SJCRH30 (cell line): ENCODE measurements at places on chromosomes 12 and 14.
A peak's percentile ranks its signal among the peaks of the same experiment; 100 is the strongest.

GRCh38 chr14:51849097-51849496 is 11.3 kb upstream of the GNG2 start:
- DNase-seq = no peak

DNA sequence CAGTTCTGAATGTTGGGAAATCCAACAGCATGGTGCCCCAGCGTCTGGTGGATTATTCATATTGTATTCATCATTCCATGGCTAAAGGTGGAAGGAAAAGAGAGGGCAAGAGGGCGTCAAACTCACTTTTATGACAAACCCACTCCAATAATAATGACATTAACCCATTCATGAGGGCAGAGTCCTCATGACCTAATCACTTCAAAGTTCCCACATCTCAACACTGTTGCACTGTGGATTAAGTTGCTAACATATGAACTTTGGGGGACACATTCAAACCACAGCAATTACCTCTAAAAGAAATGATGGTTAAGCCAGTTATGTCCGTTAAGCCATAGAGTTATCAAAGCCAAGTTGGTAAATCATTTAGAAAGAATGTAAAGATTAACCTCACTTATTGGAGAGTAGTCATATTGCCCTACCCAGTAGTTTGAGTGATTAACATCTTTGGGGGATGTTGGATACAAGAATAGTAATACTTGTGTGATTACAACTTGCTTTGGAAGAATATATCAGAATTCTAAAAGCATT is 212.4 kb upstream of the FLRT2 start:
- DNase-seq = no peak

DNA sequence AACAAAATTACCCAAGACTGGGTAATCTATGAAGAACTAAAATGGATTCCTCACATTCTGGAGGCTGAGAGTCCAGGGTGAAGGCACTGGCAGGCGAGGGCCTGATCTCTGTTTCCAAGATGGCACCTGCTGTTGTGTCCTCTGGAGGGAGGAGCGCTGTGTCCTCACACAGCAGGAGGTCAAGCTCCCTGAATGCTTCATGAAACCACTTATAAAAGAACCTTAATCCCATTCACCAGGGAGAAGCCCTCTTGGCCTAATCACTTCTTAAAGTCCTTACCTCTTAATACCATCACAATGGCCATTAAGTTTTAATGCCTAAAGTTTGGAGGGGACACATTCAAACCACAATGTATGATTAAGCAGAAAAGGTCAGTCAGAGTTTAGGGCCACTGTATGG is 172.4 kb downstream of the EMP1 start:
- DNase-seq = peak; percentile 48

DNA sequence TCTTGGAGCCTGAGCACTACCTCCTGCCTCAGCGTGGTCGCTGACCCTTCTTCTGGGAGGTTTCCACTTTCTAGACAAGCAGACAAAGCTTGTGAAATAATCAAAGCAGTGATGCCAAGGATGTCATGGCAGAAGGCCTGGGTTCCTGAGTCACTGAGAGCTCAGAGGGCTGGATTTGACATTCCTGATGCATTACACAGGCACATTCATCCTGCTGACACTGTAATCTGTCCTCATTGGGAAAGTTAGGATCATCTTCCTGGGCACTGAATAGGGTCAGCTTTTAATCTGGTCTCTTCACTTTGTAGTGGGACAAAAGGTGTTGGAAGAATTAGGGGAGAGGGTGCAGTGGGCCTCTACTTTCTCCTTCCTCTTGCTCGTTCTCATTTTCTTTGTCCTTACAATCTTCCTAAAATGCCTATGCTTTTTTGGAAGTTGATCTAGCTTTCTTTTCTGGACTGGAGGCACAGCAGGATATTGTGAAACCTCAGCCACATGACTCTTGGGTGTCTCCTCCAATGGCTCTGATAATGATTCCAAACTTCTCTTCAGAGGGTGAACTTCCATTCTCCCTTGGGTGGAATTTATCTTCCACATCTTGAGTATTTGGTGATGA is 29.6 kb downstream of the EEA1 start:
- peak; percentile 52 for DNase-seq

DNA sequence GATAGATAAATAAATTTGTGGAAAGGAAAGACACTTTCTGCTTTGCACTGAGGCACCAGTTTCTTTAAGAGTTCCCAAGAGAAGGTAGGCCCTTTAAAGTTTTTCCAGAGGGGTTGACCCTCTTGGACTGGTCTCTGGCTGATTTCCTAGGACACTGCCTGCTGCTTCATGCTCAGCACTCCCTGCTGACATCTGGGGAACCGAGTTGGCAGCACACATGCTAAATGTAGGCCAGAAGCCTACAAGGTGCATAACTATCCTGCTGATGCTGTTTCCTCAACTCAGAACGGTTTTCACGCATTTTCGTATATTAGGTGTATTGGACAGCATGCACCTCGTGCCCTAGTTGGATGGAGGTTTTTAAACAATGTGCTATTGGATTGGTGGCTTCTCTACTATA is 887.2 kb upstream of the SEL1L start:
- DNase-seq = no peak

- DNase-seq = no peak
Observed at GRCh38 chr12:51811203-51812202, 37.0 kb downstream of the FIGNL2 start.

DNA sequence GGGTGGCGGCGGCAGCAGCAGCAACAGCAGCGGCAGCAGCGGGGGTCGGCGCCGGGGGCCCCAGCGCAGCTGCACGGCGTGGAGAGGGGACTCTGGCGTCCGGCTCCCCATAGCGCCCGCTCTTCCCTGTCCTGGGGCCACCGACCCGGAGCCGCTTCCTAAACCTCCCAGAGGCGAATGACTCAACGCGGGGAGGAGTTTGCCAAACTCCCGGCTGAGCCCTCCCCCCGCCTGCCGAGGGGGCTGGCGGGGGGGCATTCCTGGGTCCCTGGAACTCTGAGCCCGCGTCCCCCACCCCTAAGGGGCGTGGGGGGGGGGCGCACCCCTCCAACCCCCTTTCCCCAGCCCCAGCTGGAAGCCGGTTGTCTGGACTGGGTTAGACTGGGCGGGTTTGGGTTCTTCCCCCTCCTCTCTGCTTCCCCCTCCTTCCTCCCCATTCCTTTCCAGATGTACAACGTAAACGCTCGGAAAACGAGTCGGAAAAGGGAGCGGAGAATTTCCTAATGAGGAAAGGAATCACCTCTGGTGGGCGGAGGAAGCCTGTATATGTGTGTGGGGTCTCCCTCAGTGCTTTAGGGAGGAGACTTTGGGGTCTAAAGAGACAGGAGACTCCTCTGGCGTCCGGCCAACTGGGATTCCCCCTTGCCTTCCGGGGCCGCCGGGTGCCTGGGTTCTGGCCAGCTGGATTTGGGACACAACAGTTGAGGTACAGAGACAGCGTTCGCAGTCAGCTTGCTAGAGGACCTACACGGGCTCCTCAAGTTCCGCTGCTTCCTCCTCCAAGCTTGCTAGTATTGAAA is at the start of gene ITGA5:
Gene ITGA5, minus strand, starts transcription at position 179 of the 800 bp plus-strand sequence. Its CDS starts 68 bp downstream, at position 111.
- peak; percentile 74 for DNase-seq

DNA sequence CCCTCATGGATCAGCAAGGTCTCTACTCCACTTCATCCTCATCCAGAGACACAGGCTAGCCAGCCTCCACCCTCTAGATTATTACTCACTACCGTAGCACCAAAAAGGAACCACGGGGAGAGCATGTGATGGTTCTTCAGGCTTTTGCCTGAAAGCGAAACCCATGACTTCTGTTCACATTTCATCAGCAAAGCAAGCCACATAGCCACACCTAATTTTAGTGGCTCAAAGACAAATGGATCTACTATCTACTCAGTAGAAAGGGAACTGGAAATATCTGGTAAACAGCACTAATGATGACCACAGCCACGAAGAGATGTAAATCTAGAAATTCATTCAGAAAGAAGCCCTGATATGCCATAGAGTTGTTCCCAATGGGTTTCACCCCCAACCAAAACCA is 51.4 kb downstream of the VCPKMT start:
- no peak for DNase-seq

- DNase-seq = no peak
Observed at GRCh38 chr14:33810308-33810707, 140.6 kb downstream of the EGLN3 start.

- DNase-seq = peak; percentile 67
Observed at GRCh38 chr12:127809275-127809674, 457.7 kb upstream of the TMEM132C start.

- DNase-seq = peak; percentile 77
Observed at GRCh38 chr12:6927379-6928021, at the start of gene ATN1. Gene ATN1 (plus strand): TSS chr12:6927959. CDS start chr12:6934002, 6,043 bp downstream.

GRCh38 chr12:85157035-85157603 is 121.0 kb downstream of the LRRIQ1 start:
- no peak for DNase-seq

DNA sequence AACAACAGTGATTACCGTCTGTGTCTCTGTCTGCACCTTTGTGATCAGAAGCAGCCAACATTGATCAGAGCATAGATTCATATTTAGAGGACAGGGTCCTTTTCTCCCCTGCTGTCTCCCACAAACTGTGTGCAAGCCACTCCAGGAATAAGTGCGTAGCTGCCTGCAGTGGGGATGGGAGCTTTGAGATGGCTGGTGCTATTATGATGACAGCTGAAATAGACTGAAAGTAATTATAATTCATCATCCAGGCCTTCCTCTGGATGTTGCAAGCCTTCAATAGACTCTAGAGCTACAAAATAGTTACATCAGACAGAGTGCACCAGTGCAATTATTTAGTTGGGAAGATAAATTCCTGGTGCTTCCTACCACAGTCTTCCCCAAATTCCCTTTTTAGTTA is 68.1 kb downstream of the BORCS5 start:
- no peak for DNase-seq

GRCh38 chr14:34628681-34629135 is 1.2 kb downstream of the SNX6 start:
- no peak for DNase-seq

DNA sequence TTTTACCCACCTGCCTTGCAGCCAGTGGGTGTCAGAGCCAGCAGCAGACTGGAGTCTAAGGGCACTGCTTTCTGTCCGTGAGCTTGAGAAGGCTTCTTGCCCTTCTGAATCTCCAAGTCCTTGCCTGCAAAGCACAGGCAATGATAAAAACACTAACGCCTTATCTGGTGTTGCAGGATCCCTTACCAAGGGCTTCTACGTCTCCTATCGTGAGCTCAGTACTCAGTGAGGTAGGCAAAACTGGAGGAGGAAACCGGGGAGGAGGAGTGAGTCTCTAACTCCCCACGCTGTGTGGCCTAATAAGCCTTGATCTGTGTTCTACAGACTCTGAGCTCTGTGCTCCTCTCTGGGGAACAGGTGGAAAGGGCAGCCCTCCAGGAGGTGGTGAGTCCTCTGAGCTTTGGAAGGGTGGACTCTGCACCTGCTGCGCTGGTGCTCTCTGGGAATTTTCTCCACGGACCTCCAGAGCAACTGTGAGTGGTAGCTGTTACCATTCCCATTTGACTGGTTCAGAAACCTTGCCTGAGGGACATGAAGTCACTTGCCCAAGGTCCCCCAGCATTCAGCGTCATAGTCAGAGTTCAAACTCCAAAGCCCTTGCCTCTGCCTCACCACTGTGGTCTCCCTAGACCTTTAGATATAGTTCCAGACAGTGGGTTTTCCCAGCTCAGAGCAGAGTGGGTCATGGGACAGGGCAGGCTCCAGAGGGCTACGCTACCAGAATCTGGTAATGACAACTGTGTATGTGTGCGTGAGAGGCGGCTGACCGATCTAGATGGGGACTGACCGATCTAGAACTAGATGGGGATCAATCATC is 7.0 kb upstream of the MARK3 start:
- no peak for DNase-seq

- DNase-seq = no peak
Observed at GRCh38 chr14:68507544-68508081, 285.3 kb downstream of the ZFP36L1 start.

DNA sequence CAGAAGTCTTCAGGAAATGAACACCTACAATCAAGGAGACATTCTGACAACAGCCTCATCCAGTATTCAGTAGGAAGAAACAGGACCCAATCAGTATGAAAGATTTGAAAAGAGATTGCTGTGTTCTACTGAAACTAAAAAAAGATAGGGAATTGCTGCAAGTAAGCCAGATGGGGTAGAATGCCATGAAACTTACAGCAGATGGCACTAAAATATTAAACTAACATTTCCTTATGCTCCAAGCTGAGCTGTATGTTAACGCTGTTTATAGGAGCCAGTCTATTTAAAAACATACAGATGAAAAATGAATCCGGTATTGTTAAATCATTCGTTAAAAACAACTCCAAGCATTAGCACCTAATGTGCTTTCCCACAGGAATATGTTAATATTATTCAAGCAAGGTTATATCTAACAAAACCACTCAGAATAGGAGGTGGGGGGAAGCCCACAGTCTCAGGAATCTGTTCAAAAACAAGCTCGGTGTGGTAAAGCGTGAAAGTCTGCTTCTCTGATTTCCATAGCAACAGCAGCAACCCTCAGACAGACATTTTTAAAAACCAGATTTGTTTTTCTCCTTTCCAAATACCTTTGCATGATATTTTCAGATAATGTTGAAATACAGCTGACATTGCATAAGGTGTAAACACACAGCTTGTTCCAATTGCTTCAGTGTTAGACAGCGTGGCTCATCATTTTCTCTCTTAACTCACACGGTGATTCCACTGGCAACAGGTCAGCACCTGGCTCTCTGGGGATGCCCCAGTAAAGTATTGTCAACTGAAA is 131.4 kb upstream of the CCDC175 start:
- DNase-seq = no peak

GRCh38 chr12:92381856-92382255 is 236.2 kb upstream of the BTG1 start:
- no peak for DNase-seq

GRCh38 chr12:4432878-4433744 is 12.5 kb downstream of the FGF6 start:
- DNase-seq = no peak

GRCh38 chr12:63467951-63468350 is 200.3 kb downstream of the DPY19L2 start:
- no peak for DNase-seq

DNA sequence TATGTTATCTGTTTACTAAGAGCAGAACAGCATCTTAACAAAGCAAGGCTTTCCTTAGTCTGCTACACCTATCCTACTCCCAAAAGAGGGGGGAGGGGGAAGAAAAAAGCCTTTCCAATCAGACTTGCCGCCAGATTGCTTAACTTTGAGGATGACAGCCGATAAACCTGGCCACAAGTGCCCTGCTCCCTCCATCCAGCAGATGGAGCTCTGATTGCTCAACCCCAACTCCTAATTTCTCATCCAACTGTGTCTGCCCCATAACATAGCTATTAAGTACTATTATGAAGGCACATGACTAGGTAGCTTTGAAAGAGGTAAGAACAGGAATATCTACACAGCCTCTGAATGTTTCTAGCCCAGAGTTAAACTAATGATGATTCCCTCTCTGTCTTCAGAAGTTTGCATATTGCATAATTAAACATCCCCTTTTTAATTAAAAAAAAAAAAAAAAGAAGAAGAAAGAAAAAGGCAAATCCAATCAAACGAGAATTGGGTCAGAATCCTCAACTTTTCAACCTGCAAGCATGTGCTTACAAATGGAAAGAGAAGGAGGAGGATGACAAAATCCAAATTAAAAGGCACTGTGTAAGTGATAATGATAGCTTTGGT is 247.4 kb downstream of the GALC start:
- peak; percentile 10 for DNase-seq

DNA sequence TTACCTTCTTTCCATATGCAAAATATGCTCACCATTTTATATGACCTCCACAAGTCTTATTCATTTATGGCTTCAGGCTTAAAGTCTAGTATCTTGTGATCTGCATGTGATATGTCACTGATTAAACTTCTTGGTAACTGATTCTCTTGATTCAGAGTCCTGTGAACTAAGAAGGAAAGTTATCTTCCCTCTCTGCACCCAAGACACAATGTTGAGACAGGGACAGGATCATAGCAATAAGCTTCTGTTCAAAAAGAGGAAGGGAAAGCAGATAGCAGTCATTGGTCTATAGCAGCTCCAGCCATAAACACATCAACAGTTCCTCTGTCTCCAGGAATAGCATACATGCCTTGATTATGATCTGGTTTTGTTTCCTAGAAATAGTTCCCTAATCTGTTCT is 103.1 kb downstream of the UNC79 start:
- DNase-seq = no peak
